ENCODE measurements at places on chromosomes 5 and 9.

- peak; percentile 8 for DNase-seq
Measured at GRCh38 chr5:388266-389196, 54.4 kb upstream of the EXOC3 start.

DNA sequence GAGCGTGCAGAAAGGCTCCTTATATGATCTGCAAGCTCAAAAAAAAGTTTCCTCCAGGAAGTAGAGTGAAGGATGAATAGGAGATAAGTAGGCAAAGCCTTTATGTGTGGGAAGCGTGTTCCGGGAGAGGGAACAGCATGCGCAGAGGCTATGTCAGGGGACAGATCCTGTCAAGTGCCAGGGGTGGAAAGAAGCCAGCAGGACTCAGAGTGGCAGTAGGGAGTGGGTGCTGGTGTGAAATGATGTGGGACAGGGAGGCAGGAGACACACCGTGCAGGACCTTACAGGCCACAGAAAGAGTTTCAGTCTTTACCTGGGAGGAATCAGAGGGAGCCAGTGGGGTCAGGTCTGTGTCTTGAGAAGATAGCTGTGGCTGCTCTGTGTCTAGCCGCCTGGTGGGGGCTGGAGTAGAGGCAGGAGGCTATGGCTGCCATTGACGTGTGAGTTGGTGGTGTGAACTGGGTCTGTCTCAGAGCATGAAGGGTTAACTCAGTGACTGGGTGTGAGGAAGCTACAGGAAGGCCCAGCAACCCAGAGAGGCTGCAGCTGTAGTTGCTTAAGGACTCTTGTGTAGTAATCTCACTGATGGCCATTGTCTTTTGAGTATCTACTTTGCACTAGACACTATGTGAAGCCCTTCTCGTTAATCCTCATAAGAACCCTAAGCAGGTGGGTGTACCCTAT, 71.3 kb downstream of the PPARGC1B start:
- DNase-seq: no peak

- no peak for DNase-seq
Measured at GRCh38 chr5:39083968-39084367, 9.8 kb upstream of the RICTOR start.

DNA sequence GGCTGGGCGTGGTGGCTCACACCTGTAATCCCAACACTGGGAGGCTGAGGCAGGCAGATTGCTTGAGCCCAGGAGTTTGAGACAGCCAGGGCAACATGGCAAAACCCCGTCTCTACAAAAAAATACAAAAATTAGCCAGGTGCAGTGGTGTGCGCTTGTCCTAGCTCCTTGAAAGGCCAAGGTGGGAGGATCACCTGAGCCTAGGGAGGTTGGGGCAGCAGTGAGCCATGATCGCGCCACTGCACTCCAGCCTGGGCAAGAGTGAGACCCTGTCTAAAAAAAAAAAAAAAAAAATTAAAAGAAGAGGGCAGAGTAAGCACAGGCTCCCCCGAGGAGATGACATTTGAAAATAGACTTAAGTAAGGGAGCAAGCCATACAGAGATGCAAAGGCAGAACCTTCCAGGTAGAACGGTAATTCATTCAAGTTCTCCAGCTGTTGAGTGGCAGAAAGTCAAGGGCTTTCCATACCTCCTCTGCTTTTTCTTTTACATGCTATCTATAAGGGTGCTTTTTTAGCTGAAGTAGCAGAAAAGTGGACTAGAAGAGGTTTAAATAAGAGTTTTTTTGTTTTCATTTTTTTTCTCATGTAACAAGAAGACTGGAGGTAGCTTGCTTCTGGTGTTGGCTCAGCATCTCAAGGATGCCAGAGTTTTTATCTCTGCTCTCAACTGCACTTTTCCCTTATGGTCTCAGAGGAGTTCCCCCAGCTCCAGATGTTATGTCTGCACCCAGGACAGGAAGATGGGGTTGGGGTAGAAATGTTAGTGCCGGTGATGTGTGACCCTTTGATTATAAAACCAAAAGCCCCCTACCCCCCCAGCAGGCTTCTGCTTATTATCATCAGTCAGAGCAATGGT, 40.8 kb downstream of the ERGIC1 start:
- DNase-seq: no peak

DNA sequence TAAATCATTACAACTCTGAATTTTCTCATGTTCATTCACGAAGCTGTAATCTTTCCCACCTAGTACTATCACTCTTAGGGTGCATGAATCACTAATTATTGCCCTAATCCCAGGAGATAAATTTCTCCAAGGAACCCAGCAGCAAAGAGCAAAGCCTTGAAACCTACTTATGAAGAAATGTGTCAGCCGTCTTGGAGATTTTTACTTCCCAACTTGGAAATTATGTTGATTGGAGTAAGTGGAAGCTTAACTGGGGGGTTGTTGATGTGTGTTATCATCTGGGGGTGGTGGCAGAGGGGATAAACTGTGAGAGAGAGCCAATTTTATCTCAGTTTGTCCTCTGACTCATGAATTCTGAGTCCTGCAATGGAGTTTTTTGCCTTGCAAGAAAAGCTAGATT, 440.5 kb upstream of the WWC1 start:
- DNase-seq: no peak

DNA sequence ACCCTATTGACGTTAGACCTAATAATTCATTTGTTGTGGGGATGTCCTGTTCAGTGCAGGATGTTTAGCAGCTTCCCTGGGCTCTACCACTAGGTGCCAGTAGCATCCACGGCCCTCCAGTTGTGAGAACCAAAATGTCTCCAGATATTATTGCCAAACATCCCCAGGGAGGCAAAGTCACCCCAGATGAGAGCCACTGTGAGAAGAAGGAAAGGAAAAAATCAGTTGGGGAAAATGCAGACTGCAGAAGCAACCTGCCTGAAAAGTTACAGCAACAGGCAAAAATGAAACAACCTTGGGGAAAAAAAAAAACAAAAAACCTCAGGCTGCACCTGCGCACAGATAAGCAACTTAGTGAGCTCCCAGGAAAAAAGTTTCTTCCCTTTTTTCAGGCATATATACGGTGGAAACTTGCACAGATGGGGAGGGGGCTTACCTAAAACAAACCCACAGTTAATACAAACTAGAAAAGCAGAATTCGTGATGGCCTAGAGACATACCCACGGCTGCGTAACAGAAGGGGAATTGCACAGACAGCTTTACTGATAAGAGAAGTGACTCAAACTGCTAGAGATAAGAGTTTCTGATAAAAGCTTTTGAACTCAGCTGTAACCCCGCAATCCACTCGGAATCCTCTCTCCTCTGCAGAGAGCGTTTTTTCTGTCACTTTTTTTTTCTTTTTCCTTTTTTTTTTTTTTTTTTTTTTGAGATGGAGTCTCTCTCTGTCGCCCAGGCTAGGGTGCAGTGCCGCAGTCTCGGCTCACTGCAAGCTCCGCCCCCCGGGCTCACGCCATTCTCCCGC, 29.8 kb upstream of the FBP1 start:
- no peak for DNase-seq

DNA sequence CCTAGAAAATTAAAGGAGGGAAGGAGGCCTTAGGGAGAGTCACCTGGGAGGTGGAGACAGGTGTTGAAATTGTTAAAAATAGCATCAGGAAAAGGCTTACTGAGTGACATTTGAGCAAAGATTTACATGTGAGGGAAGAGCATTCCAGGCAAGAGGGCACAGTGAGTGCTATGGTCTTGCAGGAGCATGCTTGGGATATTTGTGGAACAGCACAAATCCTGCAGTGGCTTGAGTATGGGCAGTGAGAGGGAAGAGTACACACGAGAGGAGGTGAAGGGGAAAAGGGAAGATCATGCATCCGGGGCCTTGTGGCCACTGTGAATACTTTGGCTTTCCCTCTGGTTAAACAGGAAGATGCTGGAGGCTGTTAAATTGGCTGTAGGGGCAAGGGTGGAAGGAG, 36.6 kb downstream of the ACER2 start:
- no peak for DNase-seq

DNA sequence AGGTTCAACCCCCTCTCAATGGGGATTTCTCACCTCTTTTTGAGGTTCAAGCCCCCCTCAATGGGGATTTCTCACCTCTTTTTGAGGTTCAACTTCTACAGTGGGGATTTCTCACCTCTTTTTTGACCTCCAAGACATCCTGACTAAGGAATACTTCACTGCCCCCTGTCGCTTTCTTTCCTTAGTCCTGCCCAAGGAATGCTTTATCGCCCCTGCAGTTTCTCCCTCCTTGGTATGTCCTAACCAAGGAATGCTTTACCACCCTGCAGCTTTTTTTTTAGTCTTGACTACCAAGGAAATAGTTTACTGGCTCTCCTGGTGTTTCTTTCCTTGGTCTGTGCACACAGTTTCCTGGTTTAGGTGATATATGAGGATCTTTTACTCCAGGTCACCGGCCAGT, 9.6 kb upstream of the IRGM start:
- DNase-seq: no peak

GRCh38 chr9:73906671-73907070, 590.5 kb upstream of the RORB start:
- DNase-seq: no peak

GRCh38 chr5:105033637-105034400, 1471.2 kb upstream of the NUDT12 start:
- DNase-seq: no peak

DNA sequence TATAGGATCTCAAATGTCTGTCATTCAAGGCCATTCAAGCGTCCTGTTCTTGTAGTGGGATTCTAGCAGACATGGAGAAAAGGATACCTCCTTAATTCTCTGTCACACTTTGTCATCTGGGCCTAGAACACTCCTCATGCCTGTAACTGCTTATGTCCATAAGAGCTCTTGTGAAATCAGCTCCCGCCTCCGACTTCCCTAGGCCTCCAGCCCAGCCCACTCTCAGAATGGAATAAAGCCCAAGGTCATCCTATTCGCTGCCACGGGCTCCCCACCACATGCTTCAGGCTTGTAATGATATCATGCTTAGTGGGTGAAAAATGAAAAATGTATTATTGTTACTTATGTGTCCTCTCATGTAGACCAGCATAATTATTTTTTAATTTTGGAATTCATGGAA, 632.5 kb downstream of the ISL1 start:
- DNase-seq: no peak

DNA sequence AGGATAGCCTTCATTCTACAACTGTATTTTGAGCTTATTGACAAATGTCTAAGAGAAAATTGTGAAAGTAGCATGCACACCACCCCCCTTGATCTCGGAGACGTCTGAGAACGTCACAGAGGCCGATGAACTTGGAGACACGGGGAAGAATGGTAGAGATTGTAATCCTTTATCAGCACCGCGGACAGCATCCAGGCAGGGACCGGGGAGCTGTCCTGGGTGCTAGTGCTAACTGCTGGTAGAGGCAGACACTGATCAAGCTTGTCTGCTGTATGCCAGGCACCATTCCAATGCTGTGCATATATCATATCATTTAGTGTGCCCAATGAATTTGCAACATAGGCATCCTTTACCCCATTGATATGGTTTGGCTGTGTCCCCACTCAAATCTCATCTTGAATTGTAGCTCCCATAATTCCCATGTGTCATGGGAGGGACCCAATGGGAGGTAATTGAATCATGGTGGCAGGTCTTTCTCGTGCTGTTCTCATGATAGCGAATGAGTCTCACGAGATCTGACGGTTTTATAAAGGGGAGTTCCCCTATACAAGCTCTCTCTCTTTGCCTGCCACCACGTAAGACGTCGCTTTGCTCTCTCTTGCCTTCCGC, 98.8 kb downstream of the LHX2 start:
- peak; percentile 18 for DNase-seq

- DNase-seq: no peak
Measured at GRCh38 chr5:45796959-45797553, 100.9 kb upstream of the HCN1 start.

- no peak for DNase-seq
Measured at GRCh38 chr5:68443091-68443490, 227.5 kb downstream of the PIK3R1 start.

DNA sequence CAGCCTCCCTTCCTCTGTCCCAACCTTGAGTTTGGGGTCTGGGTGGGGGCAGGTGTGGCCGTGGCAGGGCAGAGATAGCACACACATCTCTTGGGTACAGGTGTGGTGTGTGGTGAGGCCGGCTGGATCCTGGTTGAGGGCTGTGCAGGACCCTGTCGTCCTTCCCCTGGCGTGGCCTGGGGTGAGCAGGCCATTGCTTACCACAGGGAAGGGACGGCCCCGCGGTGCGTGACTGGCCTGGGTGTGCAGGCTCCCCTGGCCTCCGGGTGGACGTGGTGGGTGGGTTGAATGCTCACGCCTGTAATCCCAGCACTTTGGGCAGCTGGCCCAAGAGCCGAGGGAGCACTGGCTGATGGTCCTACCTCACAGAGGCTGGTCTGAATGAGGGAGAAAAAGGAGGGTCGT, 1.2 kb downstream of the ARRDC1 start:
- no peak for DNase-seq

- DNase-seq: no peak
Measured at GRCh38 chr5:174172152-174172551, 126.6 kb downstream of the NSG2 start.

- DNase-seq: no peak
Measured at GRCh38 chr9:20903212-20903611, 128.2 kb downstream of the HACD4 start.

- DNase-seq: no peak
Measured at GRCh38 chr9:71858812-71859211, 52.2 kb downstream of the ABHD17B start.

DNA sequence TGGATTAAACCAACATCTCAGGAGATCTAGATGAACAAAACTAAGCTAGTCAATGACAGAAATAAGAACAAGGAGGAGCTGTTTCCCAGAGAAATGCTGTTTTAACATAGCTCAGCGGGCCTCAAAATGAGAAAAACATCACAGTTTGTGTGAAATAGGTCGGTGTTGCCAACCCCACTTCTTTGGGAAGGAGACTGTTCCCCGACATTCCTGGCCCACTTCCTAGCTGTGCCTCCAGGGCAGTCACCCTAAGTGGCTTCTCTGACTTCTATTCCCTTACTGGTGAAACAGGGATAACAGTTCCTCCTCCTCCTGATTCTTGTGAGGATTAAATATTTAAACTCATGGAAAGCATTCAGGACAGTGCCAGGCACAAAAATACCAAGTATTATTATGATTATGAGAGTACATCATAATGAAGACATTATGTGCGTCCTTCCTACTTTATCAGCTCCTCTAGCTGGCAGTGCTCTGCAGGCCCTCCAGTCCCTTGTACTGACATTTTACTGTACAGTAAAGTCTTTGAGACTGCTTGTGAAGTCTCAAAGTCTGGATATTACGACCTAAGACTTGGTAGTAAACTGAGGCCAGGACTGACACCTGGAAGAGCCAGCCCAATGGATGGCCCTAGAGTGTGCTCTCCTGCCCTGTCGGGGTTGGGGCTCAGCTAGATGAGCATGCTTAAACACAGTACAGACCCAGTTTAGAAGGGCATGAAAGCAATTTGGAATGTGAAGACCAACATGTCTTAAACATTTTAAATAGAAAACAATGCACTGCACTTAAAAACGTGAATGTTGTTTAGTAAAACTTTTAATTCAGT, 7.3 kb downstream of the ISCA1 start:
- no peak for DNase-seq

GRCh38 chr5:96893342-96893741, 17.0 kb downstream of the ERAP2 start:
- DNase-seq: no peak

GRCh38 chr9:18335825-18336224, 138.1 kb upstream of the ADAMTSL1 start:
- DNase-seq: no peak

All from central memory CD8-positive, alpha-beta T cell (primary cell).